ENCODE measurements at places on chromosomes 4 and X.

DNA sequence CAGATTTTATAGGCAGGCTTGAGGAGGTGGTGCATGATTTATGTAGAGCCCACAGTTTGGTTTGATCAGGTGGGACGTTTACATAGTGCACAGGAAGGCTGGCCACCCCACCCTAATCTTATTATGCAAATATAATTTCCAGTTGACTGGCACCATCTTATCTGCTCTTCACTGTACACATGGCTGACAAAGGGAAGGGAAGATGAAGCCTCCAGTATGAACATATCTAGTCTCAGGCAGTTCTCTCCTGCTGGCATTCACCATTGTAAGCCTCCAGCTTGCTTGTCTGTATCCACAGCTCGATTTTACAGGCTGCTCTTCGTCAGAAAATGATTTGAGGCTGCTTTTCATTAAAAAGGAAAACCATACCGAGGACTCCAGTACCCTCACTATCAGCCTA is 278.3 kb downstream of the TECRL start:
- DNase-seq, result no peak

DNA sequence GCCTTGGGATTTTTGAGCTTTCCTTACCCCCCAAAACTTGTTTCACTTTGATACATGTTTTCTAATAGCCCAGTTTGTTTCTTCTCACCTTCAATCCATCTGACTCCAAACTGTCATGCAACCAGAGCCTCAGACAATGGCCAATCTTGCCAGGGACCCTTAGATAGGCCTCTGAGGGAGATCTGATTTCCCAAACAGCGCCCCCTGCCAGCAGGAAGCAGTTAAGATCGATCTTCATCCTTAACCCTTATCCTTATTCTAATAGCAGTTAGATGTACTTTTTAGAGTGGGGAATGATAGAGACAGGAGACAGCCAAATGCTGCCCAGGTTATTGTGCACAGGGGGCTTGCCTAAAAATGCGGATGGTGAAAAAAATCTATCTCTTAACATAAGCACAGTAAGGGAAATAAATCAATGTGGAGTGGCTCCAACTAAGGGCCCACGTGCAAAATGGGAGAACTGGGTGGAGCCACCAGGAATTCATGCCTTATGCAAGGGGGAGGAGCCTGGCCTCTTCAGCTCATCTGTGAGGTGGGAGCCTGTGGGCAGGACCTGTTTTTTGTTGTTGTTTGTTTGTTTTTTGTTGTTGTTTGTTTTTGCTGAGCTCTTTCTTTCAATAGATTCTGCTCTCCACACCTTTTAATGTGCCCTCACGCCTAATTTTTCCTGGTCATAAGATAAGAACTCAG is 833.6 kb upstream of the AGA start:
- no peak for DNase-seq

GRCh38 chrX:85213792-85214530 is 29.6 kb downstream of the SATL1 start:
- no peak for DNase-seq

GRCh38 chr4:1342003-1342402 is 5.0 kb upstream of the UVSSA start:
- no peak for DNase-seq

DNA sequence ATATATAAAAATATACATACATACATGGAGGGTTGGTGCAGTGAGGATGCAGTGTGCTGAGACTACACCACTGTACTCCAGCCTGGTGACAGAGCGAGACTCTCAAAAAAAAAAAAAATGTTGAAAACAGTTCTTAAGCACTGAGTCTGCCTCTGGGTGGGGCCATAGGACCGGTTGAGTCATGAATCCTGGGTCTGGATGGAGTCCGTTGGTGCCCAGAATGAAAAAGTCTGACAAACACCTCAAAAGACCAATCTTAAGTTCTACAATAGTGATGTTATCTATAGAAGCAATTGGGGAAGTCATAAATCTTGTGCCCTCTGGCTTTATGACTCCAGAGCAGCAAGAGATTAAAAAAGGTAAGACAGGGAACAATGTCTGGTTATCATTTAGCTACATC is 70.4 kb downstream of the FGFBP1 start:
- no peak for DNase-seq

DNA sequence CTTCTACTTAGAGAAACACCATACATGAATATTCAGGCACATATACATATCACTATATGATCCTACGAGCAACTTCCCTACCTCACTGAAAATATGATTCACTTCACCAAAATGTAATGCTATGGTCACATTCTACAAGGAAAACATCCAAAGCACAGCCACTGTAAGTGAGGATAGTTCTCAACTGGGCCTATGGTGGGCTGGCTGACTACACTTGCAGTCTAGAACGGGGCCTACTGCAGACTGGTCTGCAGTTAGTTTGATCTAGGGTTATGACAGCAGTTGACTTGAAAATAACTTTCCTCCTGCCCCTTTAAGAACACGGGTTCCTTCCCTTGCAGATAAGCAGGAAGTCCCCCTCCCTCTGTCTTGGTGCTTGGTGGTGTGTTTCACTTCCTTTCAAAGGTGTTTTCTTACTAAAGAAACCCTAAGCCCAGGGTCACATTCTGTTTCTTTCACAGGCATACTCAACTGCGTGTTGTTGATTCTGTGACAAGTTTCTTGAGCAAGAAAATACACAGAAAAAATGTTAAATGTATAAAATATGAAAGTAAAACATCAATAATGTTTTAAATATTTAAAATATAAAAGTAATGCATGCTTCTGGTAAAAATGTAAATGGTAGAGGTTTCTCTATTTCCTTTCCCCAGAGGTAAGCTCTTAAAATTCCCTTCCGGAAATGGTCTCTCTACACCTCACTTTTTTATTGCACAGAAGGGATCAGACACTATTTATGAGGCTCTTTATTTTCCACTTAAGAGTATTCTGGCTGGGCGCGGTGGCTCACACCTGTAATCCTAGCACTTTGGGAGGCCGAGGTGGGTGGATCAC is 18.0 kb upstream of the TMSB4X start:
- peak; percentile 93 for DNase-seq

- no peak for DNase-seq
Observed at GRCh38 chr4:169661761-169662160, 41.4 kb downstream of the CLCN3 start.

DNA sequence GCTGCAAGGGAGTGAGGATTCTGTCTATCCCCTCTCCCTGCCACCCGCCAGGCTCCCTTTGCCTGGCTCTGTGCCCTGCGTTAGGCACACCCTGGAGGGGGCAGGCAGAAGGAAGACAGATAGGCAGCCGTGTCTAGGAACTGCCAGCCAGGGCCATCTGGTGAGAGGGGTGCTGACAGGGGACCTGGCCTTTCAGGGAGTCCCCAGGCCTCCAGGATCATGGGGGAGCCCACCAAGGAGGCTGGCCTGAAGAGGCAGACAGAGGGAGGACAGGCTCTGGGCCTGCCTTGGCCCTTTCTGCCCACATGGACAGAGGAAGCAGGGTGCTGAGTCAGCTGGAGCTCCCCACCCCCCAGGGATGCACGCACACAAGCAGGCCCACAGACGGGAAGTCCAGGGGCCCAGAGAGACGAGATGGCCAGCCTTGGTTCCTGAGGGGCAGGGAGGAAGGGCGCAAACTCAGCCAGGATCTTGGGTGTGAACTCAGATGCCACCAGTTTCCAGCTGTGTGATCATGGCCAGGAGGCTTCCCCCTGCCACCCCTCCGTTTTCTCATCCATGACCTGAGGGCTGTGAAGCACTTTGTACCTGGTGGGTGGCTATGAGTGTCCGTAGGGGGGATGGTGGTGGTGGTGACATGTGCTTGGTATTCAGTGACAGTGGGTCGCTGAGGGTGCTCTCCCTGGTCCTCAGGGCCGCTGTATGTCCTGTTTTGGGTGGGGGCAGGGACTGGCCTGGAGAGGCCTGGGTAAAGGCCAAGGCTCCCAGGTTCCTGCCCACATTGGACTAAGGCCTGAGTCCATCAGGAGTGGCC is 1.8 kb downstream of the SH3BP2 start:
- no peak for DNase-seq

GRCh38 chrX:20056704-20057103 is 60.0 kb downstream of the MAP7D2 start:
- no peak for DNase-seq

DNA sequence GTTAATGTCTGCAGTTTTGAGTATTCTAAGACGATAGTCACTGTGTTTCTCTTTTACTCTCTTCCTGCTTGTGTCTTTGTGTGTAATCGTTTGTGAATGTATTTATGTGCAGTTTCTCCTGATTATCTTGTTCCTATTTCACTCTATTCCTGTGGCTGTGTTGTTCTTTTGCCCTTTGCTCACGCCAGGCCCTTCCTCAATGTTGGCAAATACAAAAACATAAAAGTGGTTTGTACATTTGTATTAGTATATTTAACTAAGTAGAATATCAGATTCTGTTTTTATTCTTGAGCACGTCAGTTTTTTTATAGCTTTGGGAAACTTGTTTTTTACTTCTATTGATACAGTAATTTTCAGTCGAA is 107.6 kb upstream of the BMPR1B start:
- DNase-seq, result no peak

DNA sequence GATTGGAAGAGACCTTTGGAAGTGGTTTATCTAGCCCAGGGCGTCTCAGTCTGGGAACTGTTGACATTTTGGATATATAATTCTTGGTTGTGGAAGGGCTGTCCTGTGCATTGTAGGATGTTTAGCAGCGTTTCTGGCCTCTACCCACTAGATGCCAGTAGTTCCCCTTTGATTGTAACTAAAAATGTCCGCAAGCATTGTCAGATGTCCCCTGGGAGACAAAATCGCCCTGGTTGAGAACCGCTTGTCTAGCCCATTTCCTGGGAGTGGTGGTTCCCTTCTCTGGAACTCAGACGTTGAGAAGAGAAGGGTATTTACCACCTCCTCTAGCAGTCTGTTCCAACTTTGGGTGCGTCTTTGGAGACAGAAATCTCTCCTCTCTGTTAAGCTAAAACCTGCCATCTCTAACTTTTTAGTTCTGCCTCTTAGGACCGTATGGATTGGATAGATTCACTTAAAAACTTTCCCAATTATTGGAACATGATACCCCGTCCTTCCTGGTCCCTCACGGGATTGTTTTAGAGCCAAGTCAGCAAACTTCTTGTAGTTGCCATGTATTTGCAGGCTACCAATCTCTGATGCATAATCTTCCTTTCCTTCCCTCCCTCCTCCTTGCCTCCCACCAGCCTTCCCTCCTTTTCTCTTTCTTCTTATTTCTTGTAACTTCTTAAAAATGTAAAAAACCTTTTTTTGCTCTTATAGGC is 13.9 kb downstream of the TMEM165 start:
- no peak for DNase-seq

GRCh38 chr4:151355155-151355554 is 29.8 kb upstream of the SH3D19 start:
- DNase-seq, result no peak

DNA sequence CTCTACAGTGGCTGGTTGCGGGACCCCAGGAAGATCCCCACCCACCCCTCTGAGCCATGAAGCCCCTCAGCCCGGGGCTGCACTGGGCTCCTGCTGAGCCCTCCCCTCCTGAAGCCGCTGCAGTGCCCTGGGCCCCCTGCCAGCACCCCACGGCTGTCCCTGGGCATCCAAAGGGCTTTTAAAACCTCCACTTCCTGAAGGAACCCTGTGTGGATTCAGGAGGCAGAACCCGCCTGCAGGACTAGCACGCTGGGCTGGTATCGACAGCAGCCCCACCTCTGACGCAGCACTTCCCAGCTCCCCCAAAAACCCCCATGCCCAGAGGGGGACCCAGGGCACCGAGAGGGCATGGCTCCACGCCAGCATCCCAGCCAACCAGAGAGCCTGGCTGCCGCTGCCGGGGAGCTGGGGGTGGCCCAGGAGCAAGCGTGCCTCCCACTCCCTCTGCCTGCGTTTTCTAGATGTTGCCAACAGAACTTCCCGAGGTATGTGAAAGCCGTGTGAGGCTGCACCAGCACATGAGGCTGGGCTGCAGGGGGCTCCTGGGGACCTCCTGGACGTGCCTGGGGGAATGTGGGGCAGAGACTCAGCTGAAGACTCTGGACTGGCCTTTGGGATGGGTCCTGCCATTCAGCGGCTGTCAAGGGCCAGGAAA is 6.3 kb downstream of the MXD4 start:
- DNase-seq, result no peak

GRCh38 chrX:56978172-56978571 is 17.2 kb downstream of the SPIN3 start:
- DNase-seq, result peak; percentile 64

- no peak for DNase-seq
Observed at GRCh38 chr4:180617196-180617595, 1626.0 kb upstream of the TENM3 start.

GRCh38 chr4:163568843-163569242 is 74.4 kb downstream of the TMA16 start:
- no peak for DNase-seq

GRCh38 chrX:100913111-100913510 is 15.6 kb downstream of the XKRX start:
- DNase-seq, result no peak

DNA sequence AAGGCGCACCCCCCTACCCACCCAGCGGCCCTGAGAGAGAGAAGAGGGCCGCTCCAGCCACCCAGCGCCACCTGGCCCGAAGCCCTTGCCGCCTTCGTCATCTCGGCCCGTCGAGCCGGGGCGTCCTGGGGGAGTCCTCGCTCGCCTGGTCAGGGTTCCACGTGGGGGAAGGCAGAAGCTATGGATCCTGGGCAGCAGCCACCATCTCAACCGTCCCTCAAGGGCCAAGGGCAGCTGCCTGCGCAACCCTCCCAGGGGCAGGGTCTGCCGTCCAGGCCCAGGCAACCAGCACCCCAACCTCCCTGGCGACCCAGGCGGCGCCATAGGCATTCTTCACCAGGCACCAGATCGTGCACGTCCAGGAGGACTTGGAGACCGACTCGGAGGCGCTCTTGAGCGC is 51.5 kb upstream of the IL13RA2 start:
- DNase-seq, result no peak

GRCh38 chr4:24836661-24837242 is 41.4 kb downstream of the SOD3 start:
- no peak for DNase-seq

GRCh38 chr4:123554801-123555232 is 158.2 kb downstream of the SPRY1 start:
- no peak for DNase-seq

DNA sequence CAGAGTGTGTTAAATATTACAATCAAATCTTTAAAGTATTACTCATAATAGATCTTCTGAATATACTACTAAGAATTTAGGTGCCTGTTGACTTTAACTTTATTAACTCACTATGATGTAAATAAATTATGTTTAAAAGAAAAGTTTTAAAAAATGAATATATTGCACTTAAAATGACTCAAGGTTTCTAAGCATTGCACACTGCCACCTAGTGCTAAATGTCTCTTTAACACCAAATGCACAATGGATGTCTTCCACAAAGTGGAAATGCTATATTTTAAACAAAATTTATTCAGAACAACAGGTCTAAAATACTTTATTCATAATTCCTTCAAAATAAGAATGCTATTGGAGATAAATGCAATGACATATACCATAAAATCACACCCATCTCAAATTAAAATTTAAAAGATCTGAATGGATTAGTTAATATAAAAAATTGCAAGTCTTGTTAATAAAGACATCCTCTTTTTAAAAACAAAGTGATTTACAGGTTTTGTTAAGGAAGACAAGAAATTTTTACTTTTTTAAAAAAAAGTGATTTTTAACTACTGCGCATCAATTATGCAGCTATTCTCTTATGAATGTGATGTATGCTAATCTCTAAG is 5.5 kb downstream of the INPP4B start:
- peak; percentile 27 for DNase-seq

- no peak for DNase-seq
Observed at GRCh38 chrX:153353416-153353815, 19.5 kb downstream of the ZNF275 start.

All from Jurkat, Clone E6-1 (cell line).